ENCODE measurements at places on chromosomes 4 and X.

DNA sequence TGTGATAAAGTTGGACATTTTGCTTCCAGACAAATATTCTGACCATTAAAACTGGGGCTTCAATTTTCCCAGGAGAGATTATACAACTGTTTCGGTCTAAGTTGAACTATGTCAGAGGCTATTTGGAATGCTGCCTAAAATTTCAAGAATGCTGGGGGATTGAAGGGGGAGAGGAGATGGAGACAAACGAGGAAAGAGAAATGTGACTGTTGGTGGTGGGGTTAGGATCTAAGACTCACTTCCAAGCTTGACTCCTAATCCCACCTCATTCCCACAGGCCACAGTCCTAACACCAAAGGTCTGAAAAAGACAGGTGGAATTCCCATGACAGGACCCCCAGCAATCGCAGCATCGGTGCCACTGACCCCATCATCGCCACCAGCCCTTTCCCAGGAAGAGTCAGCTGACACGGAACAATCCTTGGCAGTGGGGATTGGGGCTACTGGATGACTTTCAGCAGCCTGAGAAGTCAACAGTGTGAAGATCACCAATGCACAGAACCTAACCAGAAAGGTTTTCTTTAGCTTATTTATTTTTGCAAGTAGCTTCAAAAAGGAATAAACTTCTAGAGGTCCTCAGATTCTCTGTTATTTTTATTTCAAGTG lies 74.0 kb upstream of the PRSS48 start:
- peak; percentile 53 for DNase-seq

DNA sequence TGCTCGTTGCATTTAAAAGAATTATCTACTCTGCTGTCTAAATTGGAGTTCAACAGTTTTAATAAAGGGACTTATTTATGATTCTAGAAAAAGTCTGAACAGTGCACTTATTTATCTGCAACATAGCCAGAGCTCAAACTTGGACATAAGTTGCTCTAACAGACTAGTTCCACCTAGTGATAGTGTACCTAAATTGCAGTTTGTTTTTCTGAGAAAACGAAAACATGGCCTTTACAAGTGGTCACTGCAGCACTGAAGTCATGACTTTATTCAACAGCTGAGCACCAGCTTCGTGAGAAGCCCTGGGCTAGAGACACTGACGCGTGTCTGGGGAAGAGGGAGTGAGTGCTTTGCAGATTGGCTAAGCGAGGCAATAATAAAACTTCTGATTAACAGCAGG lies 77.3 kb upstream of the IGSF1 start:
- DNase-seq, result no peak

- DNase-seq, result no peak
These were observed 279.6 kb upstream of the PITX2 start for GRCh38 chr4:110902500-110902899.

DNA sequence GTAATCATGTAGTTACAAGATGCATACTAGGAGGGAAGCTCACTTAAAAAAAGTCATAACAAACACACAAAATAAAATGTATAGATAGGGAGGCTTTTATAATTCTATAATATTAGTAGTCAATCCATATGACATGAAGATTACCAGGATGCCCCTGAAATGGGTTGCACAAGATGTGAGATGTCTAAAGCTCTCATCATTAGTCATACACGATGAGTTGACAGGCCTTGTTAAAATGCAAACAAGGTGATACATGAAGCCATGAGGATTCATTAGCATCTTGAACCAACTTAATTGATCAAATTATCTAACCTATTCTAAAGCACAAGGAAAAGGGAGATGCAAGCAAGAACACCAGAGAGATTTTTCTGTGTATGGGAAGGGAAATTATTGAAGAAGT lies 470.2 kb downstream of the IQCM start:
- no peak for DNase-seq

DNA sequence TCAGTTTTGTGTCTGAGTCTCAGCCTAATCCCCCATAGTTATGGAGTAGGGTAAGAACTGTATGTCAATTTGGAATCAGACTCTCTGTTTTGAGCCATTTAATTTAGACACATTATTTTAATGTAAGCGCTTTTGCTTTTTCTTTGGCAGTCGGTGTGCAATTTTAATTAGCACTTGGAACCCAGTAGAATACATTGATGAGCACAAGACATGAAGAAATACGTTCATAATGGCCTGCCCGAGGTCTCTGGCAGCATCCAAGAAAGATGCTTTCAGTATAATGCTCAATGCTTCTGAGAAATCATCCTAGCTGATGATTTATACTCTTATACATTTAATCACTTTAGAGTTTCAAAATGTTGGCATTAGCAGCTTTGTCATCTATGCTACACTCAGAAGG lies 8.9 kb upstream of the TAPT1 start:
- DNase-seq, result no peak

DNA sequence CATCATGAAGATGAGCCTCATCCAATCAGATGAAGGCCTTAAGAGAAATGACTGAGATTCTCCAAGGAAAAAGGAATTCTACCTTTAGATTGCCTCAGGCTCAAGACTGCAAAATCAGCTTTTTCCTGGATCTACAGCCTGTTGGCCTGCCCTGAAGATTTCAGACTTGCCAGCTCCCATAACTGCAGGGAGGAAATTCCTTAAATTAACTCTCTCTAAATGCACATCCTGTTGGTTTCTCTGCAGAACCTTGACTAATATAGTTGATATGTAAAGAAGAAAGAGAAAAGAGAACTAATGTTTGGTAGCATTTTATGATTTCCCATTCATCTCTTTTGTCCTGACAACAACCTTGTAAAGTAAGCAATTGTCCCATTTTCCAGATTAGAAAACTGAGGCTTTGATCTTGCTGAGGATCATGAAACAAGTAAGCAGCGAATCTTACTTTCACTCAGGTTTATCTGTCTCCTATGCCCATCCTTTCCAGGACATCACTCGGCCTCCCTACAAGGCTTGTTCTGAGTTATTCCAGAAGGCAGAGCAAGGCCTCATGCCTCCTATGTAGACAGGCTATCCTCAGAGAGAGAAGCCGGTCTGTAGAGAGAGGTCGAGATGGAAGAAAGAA lies 115.0 kb upstream of the LDB2 start:
- no peak for DNase-seq

GRCh38 chr4:81377191-81377590 lies 94.5 kb downstream of the RASGEF1B start:
- DNase-seq, result no peak

DNA sequence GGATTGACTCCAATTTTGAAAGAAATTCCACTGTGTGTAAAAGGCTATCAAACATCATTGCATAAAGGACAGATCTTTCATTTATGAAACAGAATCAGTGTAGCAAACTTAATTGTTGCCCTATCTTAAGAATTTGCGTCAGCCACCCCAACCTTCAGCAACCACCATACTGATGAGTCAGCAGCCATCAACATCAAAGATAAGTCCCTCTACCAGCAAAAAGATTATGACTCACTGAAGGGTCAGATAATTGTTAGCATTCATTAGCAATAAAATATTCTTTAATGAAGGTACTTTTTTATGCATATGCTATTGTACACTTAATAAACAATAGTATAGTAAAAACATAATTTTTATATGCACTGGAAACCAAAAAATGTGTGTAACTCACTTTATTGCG lies 15.8 kb upstream of the GRSF1 start:
- DNase-seq, result no peak

GRCh38 chrX:134999469-134999868 lies 8.7 kb downstream of the SMIM10 start:
- DNase-seq, result no peak

DNA sequence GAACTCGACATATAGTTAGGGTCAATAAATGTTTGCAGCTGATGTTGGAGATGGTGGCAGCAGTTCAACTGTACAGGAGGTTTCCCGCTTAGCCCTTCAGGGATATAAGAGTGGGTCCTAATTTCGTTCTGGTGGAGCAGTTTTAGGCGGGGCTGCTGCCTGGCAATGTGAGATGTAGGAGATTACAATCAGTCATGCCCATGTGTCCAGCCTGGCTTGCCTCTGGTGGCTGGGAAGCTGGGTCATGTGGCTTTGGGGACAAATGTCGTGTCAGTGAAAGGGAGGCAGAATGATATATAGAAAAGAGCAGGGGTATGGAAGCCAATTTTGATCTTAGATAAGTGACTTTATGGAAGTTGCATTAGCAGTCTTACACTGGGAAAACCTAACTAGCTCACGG lies 129.4 kb downstream of the CLCN4 start:
- no peak for DNase-seq

DNA sequence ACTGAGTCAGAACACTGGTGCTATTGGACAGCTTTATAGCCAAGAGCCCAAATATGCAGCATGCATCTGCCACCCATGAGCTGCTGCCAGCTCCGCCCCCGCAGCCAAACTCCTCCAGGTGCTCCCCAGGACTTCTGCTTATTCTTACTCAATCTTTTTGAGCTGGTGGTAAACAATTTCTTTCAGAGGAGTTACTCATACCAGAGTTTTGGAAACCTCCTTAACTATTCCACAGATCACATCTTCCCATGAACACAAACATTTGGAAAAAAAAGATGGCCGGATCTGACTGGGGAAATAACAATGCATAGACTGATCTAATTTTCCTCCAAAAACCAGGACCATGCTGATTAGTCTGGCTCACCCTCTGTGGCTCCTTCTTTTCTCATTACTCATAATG lies 399.9 kb downstream of the GPM6A start:
- DNase-seq, result no peak

GRCh38 chr4:139740531-139741041 lies 75.0 kb downstream of the MGST2 start:
- no peak for DNase-seq

All from islet precursor cell (in vitro differentiated cells).